Gastroesophageal sphincter (tissue), 4 donors: ENCODE measurements at places on chromosomes 5 and 9.

DNA sequence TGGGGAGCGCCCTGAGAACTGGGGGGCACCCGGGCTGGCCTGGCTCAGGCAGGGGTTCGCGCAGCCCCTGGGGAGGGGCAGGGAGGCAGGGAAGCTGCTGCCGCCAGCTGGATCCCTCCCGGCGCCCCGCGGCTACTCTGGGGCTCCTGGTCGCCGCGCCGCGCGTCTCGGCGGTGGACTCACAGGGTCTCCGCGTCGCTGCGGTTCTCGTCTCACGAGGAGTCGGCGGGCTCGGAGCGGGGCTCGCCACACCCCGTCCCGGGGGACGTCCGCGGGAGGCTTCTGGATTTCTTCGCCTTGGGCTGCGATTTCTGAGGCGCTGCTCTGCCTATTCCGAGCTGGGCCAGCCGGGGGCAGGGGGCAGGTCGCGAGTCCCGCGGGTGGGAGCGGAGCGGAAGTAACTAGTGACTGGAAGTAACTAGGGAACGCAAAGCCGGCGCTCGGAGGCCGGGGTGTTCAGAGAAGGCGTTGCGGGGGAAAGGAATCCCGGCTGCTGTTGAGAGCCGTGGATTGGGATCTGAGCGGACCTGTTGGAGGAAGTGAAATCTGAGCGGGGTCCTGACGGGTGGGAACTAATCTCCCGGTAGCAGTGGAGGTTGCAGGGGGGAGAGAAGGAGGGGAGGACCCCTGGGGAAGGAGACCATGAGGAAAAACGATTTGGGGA is 511 bp downstream of the CYSTM1 start:
- peak; percentile 68 for ATAC-seq

GRCh38 chr5:112643339-112643971 is 94.2 kb upstream of the APC start:
- no peak for ATAC-seq

- peak; percentile 67 for ATAC-seq
Measured at GRCh38 chr9:94827584-94828304, 101.2 kb downstream of the AOPEP start.

DNA sequence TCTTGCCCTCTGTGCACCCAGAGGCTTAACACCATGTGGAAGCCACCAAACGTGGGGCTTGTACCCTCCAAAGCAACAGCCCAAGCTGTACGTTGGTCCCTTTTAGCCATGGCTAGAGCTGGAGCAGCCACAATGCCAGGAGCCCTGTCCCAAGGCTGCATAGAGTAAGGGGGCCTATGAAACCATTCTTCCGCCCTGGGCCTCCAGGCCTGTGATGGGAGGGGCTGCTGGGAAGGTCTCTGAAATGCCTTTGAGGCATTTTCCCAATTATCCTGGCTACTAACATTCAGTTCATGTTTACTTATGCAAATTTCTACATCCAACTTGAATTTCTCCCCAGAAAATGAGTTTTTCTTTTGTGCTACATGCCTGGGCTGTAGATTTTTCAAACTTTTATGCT is 33.8 kb downstream of the CHSY3 start:
- no peak for ATAC-seq

DNA sequence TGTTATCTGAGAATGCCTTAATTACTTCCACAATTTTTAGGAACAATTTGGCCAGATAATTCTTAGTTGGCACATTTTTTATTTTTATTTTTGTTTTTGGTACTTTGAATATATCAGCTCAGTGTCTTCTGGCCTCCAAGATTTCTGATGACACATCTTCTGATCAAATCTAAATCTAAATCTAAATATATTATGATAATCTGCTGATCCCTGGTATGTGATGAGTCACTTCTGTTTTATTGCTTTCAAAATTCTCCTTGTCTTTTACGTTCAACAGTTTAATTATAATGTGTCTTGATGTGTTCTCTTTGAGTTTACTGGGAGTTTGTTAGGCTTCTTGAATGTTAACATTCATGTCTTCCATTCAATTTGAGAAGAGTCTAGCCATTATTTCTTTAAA is 436.8 kb downstream of the CDH9 start:
- no peak for ATAC-seq

DNA sequence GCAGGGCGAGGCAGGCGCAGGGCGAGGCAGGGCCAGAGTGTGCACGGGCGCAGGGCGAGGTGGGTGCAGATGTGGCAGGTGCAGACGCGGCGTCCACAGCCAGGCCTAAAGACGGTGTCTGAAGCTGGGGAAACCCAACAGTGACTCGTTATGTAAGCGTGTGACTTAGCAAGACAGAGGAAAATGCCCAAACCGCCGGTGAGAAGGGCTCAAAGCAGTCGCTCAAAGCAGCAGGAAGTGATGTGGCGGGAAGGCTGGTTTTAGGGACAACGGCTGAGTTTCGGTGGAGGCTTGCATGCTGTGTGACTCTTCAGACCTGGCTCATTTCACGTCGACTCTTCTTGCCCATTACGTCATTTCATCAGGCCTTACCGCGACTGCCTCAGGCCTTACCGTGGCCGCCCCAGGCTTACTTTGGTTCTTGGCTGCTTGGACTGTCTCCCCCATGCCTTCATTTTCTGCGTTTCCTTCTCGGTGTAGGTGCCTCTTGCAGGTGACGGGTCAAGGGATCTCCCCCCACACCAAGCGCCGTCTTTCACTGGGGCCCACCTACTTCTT is 50.5 kb upstream of the EXOC3 start:
- ATAC-seq = no peak

- no peak for ATAC-seq
Measured at GRCh38 chr9:126687930-126688461, 74.3 kb downstream of the LMX1B start.

DNA sequence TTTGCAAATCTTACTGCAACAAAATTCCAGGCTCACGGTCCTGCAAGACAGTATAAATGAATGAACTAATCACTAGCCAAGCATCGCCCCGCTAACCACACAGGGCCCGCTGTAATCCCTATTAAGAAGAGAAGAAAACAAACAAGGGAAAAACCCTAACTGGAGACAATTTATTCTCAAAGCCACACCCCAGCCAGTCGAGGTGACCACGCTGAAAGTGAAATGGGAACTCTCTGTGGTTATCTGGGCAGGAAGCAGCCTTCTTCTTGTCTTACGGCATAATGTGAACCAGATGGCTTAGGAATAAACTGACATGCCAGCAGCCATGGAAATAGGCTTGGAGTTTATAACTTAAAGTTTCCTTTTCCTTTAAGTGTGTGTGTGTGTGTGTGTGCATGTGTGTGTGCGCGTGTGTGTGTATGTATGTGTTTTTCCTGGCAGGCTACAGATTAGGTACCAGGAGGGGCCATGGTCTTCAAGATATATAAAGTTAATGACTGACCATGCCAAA is 120.2 kb downstream of the SEMA6A start:
- peak; percentile 60 for ATAC-seq

- ATAC-seq = no peak
Measured at GRCh38 chr9:97474372-97474925, 27.0 kb upstream of the TMOD1 start.
